ENCODE measurements at places on chromosomes 4 and X. TPM values are rescaled to one million over a fixed set of nuclear protein-coding genes. Genes with fewer than 3 reads are reported as not detected.

DNA sequence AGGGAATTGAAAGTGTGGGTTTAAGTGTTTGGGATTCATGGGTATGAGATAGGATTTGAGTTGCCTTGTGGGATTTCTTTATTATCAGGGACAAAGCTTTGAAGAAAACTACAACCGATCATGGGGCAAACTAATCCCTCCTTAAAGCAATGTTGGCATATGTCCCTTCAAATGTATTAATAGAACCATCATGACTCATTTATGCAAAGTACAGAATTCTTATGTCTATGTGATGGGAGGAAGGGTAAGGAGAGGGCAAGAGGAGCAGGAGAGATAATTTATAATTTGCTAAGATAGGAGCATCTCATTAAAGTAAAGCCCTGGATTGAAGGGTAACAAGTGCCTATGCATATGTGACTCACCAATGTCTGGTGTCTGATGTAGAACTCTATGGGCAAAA lies 94.2 kb downstream of the PHEX start:
- no peak for DNase-seq

GRCh38 chr4:110122201-110122600 lies 76.2 kb downstream of the ELOVL6 start:
- no peak for DNase-seq

GRCh38 chr4:6058531-6059374 lies 40.5 kb upstream of the C4orf50 start:
- DNase-seq: no peak

DNA sequence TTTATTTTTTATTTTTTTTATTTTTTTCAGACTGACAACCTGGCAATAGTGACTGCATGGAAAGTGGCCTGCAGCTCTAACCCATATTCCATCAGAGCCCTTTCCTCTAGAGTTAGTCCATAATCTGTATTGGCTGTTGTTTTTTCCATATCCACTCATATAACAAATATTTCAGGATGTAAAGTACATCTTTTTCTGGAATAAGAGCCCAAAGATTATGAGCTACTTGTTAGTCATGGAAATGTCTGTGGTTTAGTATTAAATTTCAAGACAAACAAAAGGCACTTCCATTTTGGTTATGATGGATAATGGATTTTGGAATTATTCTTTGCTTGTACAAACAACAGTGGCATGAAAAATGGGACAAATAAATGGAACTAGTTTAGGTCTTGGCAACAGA lies 296.0 kb upstream of the HS3ST1 start:
- no peak for DNase-seq

DNA sequence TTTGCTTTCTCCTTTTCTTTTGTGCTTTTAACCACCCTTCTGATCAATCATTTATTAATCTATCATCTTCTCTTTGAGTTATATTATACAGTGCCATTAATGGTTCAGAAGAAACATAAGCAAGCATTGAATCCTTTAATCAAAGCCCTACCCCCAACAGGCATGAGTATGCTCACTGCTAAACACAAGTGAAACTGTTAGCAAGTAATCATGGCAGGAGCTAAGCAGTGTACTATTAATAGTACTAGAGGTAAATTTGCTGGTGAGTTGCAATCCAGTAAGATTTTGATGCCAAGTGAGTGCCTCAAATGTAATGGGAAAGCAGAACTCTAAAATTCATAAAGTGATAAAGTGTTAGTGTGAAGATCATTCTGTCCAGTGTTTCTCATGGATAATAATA lies 57.2 kb downstream of the FNIP2 start:
- DNase-seq: no peak

- no peak for DNase-seq
These were observed 815 bp downstream of the HCCS start for GRCh38 chrX:11111947-11112346.

- DNase-seq: no peak
These were observed 300.1 kb upstream of the FTHL17 start for GRCh38 chrX:31371956-31372355.

GRCh38 chr4:14168919-14169318 lies 541.4 kb upstream of the BOD1L1 start:
- no peak for DNase-seq

GRCh38 chr4:26094076-26094475 lies 180.1 kb downstream of the SMIM20 start:
- no peak for DNase-seq

GRCh38 chr4:41430792-41431191 lies 107.2 kb upstream of the LIMCH1 start:
- no peak for DNase-seq

- no peak for DNase-seq
These were observed 53.2 kb downstream of the TSPAN5 start for GRCh38 chr4:98605216-98605615.

DNA sequence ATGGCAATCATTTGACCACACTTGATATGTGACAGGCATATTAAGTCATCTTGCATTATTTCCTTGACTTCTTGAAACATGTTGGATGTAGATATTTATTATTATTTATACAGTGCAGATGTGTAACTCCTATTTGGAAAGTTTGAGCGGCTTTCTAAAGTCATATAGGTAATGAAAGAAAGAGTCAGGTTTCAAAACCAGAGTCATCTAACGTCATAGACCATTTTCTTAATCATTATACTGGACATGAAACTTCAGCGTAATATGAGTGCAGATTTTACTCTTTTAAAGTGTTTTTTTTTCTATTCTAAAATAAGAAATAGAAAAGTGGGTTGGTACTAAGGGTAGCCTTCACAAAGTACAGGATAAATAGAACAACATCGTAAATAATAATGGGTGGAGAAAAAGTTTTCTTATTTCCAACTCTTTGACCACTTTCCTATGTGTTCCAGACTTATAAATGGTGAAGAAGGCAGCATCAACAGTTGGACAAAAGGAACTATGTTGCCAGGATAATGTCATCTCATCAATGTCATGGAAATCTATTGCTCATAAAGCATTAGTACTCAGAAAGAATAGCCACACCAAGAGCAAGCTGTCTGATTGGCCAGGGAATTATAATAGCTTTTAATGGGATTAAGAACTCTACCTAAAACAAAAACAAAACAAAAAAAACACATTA lies 108.0 kb upstream of the PCDH18 start:
- no peak for DNase-seq

- DNase-seq: no peak
These were observed 13.7 kb downstream of the RASGEF1B start for GRCh38 chr4:81457921-81458520.

- DNase-seq: no peak
These were observed 931.2 kb downstream of the CCSER1 start for GRCh38 chr4:91058345-91058744.

DNA sequence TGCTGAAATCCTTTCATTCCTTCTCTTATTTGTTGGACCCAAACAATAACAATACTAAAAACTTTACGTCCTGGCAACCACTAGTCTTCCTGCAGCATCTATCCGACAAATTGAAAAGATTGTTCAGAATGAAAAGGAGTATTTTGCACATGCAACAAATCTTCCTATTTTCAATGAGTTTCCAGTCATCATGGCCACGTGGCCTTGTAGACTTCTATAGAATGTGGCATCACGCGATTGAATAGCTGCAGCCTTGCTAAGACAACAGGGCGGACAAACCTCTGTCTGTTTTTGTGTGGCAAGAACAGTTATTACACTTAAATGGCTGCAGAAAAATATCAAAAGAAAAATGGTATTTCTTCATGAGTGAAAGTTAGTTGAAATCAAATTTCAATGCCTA lies 297.9 kb upstream of the LCORL start:
- DNase-seq: no peak

- no peak for DNase-seq
These were observed 739 bp upstream of the MSX1 start for GRCh38 chr4:4858527-4859324.

DNA sequence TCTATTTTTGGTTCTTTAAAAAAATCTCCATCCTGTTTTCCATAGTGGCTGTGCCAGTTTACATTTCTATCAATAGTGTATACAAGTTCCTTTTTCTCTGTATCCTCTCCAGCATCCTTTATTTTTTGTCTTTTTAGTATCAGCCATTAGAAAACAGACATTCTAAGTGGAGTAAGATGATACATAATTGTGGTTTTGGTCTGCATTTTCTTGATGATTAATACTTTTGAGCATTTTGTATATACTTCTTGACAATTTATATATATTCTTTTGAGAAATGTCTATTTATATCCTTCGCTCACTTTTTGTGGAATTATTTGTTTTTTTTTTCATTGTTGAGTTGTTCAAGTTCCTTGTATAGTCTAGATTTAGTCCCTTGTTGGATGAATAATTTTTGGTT lies 382.2 kb upstream of the SPOCK3 start:
- no peak for DNase-seq

- DNase-seq: no peak
These were observed 472.6 kb upstream of the CPEB2 start for GRCh38 chr4:14529653-14530052.

GRCh38 chr4:106160560-106160959 lies 155.4 kb downstream of the TBCK start:
- no peak for DNase-seq

GRCh38 chrX:13090339-13091110 lies 46.1 kb upstream of the FAM9C start:
- DNase-seq: no peak

- no peak for DNase-seq
These were observed 375.2 kb upstream of the CTSO start for GRCh38 chr4:156328882-156329281.

- no peak for DNase-seq
These were observed 38.7 kb downstream of the CCKAR start for GRCh38 chr4:26451597-26451996.

- no peak for DNase-seq
These were observed 19.7 kb downstream of the GAB3 start for GRCh38 chrX:154731184-154731583.

GRCh38 chr4:10074767-10075105 lies 41.9 kb downstream of the WDR1 start:
- DNase-seq: no peak

DNA sequence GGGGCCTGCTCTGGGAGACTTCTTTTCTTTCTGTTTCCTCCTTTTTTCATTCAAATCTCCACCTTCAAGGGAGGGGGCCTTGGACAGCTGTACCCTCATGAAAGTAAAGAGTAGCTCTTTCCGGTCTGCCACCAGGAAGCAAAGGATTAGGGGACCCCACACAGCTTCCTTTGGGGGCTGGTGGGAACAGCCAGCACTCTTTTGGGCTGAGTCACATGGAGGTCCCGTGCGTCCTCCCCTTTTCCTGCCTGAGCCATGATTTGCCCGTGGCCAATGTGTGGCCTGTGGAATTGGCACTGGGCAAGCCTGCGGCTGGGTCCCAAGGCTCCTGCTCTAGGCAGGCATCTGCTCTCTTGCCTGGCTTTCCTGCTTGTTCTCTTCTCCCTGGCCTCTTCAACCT lies 65.5 kb downstream of the FHDC1 start:
- no peak for DNase-seq

DNA sequence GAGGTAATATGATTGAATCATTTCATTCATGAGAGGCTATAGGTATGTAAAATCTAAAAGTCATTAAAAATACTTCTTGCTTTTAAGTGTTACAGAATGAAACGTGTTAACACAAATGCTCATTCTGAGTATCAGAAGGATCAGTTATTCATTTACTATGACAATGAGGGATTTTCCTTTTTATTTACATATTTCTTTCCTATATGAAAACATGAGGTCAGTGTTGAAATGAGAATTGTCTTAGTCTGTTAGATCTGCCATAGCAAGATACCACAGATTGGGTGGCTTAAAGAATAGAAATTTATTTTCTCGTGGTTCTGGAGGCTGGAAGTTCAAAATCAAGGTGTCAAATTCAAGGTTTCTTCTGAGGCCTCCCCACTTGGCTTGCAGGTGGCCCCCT lies 181.2 kb downstream of the ARHGAP10 start:
- no peak for DNase-seq

DNA sequence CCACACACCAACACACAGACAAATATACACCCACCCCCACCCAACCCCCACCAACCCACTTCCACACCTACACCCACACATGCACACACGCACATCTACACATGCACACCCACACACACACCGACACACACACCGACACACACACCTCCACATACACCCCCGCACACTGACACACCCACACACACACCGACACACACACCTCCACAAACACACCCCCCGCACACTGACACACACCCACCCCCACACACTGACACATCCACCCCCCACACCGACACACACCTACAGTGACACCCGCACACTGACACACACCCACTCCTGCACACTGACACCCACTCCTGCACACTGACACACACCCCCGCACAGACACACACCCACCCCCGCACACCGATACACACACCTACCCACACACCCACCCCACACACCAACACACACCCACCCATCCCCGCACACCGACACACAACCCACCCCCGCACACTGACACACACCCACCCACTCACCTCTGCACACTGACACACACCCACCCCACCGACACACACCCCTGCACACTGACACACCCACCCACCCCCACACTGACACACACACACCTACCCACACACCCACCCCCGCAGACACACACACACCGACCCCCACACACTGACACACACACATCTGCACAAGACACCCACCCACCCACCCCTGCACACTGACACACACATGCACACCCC lies 31.1 kb downstream of the FGFRL1 start:
- no peak for DNase-seq

DNA sequence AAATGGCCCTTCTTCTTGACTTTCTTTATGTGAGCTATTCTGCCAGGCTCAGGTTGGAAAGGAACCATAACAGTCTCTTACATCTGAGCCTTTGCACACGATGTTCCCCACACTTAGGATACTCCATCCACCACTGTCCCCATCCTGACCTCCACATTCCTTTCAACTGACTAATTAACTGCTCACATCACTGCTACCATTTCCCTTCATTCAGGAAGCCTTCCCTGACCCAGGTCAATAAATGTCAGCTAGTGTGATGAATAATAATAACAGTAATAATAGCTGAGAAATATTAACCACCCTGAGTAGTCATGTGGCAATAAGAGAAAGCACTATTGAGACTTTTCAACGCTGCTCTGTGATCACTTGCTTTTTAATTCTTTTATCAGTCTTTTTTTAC lies 291.7 kb downstream of the KCNIP4 start:
- no peak for DNase-seq

- no peak for DNase-seq
These were observed 18.4 kb upstream of the MAGEB17 start for GRCh38 chrX:16148896-16149295.

DNA sequence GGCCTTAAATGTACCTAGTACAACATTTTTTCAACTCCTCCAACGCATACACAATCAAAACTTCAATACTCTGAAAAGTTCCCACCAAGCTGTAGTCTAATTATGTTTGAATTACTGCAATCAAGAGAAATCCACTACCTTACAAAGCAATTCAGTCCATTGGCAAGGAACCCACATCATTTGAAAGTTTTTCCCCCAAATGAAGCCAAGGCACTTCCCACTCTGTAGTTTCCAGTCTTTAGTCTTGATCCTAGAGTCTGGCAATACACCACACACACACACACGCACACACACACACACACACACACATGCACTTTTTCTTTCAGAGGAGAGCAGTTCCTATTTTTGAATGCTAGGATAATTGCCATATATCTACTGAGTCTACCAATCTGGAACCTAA lies 79.6 kb downstream of the ANTXR2 start:
- no peak for DNase-seq

IGSF1 gene
- total RNA-seq: under 0.01 TPM

S100G gene
- not detected for total RNA-seq

SLC39A8 gene
- total RNA-seq: 66.0 TPM

TMEM47 gene
- total RNA-seq: not detected

C4orf46 gene
- total RNA-seq: 7.8 TPM

TNIP3 gene
- total RNA-seq: not detected

HSFX3 gene
- not detected for total RNA-seq

PNMA6A gene
- total RNA-seq: 4.6 TPM

FMR1 gene
- 13.5 TPM for total RNA-seq

METAP1 gene
- 26.7 TPM for total RNA-seq

MAGEA4 gene
- not detected for total RNA-seq

ING2 gene
- total RNA-seq: 14.0 TPM

TTC29 gene
- total RNA-seq: under 0.01 TPM

ZDHHC15 gene
- total RNA-seq: 2.2 TPM

All from hematopoietic multipotent progenitor cell (in vitro differentiated cells).